Stimulated activated naive CD8-positive, alpha-beta T cell treated with anti-CD3 and anti-CD28 coated beads, Interleukin-15, amount 100 ng/mL, for 72 hours (primary cell): ENCODE measurements at places on chromosomes 5 and 9.
A peak's percentile ranks its signal among the peaks of the same experiment; 100 is the strongest.

DNA sequence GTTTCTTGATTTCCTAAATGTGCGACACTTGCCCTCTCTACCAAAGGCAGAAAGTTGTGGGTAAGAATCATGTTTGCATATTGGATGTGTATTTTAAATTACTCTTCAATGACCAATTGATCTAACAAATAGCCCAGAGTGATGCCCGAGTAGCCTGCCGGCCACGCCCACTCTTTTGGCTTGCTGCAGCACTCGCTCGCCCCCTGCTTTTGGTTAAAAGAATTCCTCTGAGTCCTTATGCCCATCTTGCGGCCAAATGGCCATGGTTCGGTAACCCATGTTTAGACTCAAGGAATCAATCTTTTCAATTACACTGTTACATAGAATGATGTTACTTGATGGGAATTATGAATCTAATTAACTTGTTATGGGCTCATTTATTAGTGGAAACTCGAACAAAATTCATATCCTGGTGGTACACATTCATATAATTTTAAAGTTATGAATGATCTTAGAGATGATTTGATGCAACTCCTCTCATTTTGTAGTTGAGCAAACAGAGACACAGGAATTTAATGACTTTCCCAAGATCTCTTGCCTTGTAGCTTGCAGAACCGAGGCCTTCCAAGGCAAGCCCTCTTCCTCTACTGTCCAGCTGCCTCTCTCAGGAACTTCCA, 36.5 kb downstream of the PPIC start:
- DNase-seq = peak; percentile 13

DNA sequence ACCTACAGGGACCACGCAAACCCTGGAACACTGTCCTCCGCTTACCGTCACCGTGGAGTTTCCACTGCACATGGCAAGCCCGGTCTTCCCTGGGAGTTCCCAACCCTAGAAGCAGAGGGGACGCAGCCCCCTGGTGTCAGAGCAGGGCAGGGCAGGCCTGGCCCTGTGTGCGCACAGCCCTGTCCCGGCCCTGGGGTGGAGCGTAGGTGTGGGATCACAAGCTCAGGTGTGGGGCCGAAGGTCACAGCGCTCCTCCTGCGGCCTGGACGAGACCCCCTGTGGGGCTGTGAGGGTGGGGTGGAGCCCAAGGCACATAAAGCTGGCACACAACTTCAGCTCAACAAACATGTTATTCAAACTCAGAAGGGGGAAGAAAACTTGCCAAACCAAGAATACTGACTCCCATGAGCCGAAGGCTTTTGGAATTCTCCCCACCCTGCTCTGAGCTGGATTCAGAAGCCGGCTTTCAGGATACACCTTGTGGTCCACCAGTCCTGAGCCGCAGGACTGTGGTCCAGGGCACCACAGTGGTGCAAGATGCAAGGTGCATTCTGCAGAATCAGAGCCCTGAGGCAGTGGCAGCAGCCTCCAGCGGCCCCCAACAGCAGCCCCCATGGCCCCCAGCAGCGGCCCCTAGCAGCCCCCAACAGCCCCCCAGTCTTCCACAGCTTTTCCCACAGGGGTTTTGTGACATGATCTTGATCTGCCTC, 11.8 kb upstream of the EXOC3 start:
- DNase-seq = peak; percentile 47

DNA sequence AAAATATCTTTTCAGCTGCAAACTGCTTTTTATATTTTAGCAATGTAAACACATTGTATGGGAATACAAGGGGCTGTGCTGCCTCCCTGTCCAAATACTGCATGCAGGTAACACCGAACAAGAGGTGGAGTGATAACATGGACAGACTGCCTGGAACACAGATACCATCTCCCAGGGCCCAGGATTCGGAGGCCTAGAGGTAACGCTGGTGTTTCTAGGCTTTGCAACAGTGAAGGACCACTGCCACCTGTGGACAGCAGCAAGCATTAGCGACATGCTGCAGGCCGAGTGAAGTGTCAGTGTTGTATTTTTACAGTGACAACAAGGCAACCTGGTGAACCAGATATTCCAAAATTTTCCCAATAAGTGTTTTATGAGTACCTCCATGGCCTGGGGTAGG, 379.1 kb downstream of the DMRT2 start:
- DNase-seq = no peak

- no peak for DNase-seq
These were observed 71.4 kb downstream of the RAPGEF6 start for GRCh38 chr5:131563434-131564228.

- DNase-seq = peak; percentile 20
These were observed 156.2 kb upstream of the S1PR3 start for GRCh38 chr9:88835038-88835466.

- no peak for DNase-seq
These were observed 206.5 kb downstream of the DAB2IP start for GRCh38 chr9:121857928-121858327.

DNA sequence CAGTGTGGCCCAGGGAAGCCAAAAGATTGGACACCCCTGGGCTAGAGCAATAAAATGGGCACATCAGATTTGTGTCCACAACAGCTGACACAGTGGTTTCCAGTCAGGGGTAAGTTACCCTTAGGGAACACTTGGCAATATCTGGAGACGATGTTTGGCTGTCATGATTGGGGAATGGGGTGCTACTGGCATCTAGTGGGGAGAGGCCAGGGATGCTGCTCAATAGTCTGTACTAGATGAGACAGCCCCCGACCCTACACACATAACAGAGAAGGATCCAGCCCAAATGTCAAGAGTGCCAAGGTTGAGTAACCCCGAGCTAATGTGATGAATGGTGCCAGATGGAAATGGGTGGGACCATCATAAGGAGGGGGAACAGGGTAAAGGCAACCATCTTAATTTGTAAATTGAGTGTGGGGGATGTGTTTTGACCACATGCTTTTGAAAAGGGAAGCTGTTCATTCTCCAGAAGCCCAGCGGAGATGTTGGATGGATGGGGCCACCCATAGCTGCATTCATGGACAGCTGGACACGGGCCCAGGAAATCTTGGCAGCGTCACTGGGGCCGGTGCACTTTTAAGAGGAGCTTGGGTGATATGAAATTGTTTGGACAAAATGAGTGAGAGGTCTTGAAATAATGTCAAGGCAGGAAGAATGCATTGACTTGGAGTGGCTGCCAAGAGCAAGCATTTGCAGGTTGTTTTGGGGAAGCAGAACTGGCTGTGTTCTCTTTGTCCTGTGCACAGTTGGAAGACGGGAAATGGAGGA, 33.4 kb downstream of the SYK start:
- no peak for DNase-seq

GRCh38 chr9:72930828-72931227, 22.0 kb downstream of the ALDH1A1 start:
- DNase-seq = no peak

GRCh38 chr5:122083535-122083934, 5.5 kb upstream of the LOX start:
- DNase-seq = no peak

DNA sequence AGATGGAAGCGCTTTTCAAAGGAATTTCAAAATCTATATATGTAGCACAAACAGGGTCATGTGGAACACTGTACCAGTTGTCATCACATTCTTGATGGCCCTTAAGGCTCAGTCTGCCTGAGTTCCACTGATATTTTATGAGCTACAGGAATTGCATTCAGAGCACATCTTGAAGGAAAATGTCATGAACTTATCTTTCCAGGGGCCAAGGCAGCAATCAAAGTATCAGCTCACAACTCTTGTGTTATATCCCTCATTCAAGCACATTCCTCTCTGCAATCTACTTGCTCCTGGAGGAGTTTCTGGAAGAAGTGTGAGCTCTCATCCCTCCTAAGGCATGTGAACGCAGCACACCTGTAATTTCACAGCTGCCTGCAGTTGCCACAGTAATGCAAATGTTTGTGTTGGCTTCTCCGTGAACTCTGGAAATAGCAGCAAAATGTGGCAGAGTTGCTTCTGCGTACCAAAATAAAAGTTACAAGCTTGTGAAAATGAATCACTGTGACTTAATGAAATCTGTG, 89.7 kb upstream of the EQTN start:
- no peak for DNase-seq

DNA sequence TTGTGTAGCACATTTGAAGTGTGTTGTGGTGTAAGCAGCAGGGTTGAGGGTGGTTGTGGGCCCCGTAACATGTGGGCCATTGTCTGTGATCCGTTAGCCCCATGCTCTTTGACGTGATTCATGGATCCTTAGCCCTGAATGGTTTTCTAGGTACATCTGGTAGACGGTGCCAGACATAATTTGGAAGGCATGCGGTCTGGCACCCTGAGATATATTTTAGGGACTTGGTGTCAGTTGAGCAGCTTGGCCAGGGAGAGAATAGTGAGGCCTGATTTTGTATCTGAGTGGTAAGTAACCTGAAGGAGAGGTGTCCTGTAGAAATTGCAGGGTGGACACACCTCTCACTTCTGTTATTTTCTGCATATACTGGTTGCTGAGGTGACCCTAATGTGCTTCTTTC, 10.9 kb downstream of the SH3GL2 start:
- DNase-seq = no peak

GRCh38 chr5:148398698-148399121, 15.0 kb downstream of the FBXO38 start:
- DNase-seq = no peak

- DNase-seq = no peak
These were observed 39.2 kb downstream of the YIPF5 start for GRCh38 chr5:144131261-144131660.

- DNase-seq = peak; percentile 40
These were observed 828 bp downstream of the ZSWIM6 start for GRCh38 chr5:61332851-61333320.

GRCh38 chr5:122916490-122916889, 71.1 kb downstream of the SNX24 start:
- no peak for DNase-seq

GRCh38 chr5:138926257-138926656, 51.1 kb upstream of the LRRTM2 start:
- no peak for DNase-seq

- no peak for DNase-seq
These were observed 19.5 kb downstream of the THBS4 start for GRCh38 chr5:80054682-80055081.

DNA sequence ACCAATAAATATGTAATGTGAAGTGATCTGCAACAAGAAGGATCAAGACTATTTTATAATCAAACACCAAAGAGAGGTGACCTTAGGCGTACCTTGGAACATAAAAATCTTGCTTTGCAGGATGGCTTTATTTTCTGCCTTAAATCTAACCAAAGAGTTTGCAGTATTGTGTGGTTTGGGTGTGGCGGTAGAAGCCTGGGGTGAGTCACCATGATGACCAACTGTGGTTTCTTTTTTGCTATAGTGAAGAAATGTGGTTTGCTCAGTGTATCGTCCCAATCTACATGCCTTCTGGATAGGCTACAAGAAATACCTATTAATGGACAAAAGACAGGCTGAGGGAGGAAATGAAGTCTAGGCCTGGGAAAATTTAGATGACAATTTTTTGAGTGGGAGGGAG, 5.1 kb upstream of the CAST start:
- peak; percentile 47 for DNase-seq

- no peak for DNase-seq
These were observed 68.0 kb upstream of the TBC1D9B start for GRCh38 chr5:179975713-179976134.

- peak; percentile 7 for DNase-seq
These were observed 47.4 kb upstream of the SUSD3 start for GRCh38 chr9:93011114-93011513.

DNA sequence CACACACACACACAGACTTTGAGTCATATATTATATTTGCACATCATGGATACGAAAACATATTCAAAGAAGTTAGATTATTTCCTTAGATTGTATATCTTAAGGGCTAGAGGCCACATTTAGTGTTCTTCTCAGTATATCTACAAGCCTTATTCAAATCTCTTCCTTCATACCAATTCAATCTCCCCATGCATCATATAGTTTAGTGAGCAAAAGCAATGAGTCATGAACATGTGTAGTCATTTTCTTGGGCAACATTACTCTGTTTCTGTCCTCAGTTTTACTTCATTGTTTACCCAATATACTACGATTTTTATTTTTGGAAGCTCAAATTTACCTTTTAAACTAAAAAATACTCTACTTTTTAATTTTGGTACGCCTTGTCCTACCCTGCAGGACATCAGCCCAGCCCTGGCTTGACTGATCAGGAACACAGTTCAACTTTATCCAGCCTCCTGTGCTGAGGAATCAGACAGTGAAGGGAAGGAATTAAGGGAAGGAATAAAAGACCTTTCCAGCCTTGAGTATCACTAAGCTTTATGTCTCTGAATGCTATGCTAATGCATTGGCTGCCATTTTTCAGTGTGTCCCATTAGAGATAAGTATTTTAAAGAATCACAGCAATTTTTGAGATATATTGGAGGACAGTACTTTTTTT, 101.7 kb upstream of the FST start:
- DNase-seq = no peak

DNA sequence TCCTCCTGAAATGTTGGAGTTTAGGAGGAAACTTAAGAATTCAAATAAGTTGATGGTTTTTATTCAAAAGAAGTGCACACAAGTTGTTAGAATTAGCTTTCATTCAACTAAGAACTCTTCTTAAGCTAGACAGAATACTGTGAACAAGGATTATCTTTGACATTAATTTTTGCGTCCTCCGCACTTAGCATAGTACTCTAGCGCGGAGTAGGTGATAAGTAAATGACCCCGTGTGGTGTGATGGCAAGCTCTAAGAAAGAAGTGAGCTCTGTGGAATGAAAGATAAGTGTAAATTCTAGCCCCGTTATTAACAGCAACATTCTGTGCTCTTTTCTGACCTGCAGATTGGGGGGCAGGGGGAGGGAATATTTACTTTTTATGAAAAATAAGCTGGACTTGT, 1.0 kb downstream of the BRIX1 start:
- DNase-seq = no peak

DNA sequence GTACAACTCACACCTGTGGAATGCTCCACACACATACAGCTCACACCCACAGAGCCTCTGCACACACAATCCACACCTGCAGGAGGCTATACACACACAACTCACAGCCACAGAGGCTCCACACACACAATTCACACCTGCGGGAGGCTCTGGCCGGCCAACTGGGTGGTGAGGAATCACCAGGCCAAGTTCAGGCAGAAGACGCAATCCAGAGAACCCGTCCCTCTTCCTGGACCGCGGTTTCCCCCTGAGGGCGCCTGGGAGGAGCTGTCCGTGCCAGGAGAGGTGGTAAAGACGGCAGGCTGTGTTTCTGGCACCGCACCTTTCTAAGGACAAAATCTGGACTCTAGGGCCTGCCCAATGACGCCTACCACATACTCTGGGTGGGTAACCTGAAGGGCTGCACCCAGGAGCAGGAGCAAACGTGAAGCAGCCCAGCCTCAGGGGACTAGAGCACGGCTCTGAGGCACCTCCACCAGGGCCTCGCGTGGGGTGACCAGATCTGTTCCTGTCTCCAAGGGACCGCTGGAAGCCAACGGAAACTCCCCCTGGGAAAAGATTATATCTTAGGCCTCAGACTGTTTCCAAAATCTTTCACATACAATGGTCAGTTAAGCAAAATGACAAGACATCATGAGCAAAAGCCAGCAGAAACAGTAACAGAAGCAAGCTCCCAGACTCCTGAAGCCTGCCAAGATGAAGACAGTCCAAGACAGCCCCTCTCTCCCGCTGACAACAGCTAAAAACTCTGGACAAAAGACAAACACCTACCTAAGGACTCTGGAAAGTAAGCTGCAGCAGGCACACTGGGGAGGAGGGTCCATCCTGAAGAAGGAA, 16.9 kb downstream of the CAMSAP1 start:
- DNase-seq = no peak

- DNase-seq = no peak
These were observed 9.6 kb downstream of the NEK6 start for GRCh38 chr9:124267271-124267807.

GRCh38 chr9:89386797-89387196, 68.5 kb downstream of the SECISBP2 start:
- no peak for DNase-seq

GRCh38 chr5:174348311-174348981, 302.9 kb downstream of the NSG2 start:
- no peak for DNase-seq

GRCh38 chr9:38234479-38235170, 157.9 kb upstream of the ALDH1B1 start:
- no peak for DNase-seq
